ENCODE measurements at places on chromosomes 11 and 22.

DNA sequence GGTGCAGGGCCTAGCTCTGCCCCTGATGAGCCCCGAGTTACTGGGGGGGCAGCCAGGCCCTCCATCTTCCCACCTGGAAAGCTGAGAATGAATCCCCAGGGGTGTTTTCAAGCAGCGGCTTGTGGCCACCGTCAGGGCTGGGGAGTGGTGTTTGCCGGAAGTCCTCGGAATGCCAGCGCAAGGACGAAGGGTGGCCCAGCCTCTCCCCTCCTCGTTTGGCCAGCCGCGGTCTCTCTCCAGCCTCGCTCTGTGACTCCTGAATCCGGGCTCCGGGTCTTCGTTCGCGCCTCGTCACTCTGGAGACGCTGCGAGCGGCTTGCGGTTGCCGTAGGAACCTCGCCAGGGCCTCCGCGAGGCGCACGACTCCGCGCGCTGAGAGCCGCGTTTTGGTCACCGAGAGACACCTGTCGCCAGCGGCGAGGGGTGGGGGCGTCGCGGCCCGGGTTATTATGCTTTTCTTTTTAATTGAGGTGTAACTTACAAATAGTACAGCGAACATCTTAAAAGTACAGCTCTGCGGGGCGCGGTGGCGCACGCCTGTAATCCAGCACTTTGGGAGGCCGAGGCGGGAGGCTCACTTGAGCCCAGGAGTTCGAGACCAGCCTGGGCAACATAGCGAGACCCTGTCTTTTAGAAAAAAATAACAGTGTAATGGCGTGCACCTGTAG, 6.3 kb upstream of the KDELR3 start:
- DNase-seq, result peak; percentile 26

- no peak for DNase-seq
These were observed 41.6 kb downstream of the C11orf96 start for GRCh38 chr11:43984039-43984438.

DNA sequence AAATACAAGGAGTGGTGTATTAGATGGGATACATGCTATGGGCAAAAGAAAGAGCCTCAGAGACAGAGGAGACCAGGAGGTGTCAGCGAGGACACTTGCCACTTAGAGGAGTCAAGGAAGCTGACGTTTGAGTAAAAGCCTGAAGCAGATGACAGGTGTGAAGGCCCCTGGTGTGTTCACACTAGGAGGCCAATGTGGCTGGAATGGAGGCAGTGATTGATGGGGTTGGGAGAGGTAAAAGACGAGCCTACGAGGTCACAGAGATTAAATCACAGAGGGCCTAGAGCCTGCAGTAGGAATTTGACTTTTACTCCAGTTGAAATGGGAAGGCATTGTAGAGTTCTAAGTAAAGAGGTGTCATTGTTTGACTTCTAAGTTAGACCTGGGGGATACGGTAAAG, 12.0 kb upstream of the GDPD5 start:
- DNase-seq, result no peak

DNA sequence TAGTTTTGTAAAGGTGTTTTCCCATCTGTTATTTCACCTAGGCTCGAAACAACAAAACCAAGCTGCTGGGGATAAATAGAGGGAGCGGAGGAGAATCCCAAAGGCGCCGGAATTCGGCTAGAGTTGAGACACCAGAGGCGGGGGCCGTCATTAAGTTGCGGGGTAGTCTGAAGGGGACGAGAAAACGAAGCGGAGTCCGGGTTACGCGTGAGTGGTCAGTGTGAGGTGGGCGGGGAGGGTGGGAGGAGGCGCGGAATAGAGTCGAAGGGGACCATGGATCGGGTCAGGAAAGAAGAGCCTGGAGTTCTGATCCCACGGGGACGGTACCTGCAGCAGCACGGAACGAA, 361 bp downstream of the SRPRA start:
- no peak for DNase-seq

DNA sequence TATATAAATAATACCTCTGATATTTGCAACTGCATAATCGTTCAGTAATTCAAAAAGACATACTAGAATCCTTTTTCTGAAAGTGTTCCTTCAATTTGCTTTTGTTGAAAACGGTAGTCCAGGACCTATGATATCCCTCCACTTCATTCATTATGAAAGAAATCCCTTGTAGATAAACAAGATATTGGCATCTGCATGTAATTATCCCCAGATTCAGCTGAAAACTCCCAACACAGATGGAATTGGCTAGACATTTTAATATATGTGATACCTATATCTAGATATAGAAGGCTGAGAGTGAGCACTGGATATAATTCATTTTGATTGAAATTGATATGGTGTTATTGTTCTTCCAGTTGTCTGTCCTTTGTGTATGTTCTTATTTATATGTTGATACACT, 109.4 kb downstream of the MSANTD4 start:
- DNase-seq, result no peak

GRCh38 chr22:39494471-39495120, 7.5 kb upstream of the MIEF1 start:
- DNase-seq, result no peak

DNA sequence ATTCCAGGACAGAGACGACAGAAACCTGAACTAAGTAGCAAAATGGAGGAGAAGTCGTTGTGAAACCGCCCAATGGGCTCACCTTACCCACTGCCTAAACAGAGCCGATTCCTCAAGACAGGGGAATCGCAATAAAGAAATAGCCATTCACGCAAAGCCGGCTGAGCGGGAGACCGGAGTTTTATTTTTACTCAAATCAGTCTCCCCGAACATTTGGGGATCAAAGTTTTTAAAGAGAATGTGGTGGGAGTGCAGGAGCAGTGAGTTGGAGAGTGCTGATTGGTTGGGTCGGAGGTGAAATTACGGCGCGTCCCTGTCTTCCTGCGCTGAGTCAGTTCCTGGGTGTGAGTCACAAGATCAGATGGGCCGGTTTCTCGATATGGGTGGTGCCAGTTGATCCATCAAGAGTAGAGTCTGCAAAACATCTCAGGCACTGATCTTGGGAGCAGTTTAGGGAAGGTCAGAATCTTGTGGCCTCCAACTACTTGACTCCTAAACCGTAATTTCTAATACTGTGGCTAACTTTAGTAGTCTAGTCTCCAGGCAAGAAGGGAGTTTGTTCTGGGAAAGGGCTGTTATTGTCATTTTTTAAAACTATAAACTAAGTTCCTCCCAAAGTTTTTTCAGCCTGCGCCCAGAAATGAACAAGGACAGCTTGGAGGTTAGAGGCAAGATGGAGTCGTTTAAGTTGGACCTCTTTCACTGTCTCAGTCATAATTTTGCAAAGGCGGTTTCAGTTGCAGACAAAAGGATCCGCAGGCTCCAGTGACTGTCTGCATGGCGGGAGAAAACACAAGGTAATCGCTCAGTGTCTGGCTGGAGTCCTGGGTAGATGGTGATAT, 34.1 kb downstream of the OR4D9 start:
- no peak for DNase-seq

GRCh38 chr22:19848298-19849224, 6.1 kb downstream of the GNB1L start:
- DNase-seq, result no peak

DNA sequence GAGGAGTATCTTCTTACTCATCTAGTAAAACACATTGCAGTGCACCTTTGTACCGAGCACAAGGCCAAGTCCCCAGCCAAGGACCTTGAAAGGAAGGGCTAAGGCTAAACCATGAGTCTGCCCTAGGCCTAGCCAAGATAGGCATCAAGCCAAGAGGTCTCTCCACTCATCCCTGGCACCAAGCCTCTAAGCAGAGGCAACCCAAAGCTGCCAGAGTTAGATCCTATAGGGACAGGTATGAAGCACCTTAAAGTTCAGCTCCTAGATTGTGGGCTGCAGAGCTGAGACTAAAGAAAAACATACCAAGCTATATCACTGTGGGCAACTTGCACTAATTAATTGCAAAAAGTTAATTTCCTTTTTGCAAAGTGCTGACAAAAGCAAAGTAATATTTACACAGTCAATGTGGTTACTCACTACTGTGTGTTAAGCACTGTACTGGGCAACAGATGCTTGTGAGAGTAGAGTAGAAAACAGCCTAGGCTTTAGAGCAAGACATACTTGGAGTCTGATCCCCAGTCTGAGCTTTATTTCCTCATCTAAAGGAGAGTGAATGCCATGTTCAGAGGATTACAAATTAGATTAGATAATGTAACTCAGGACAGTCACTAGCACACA, 7.2 kb downstream of the COA4 start:
- DNase-seq, result no peak

DNA sequence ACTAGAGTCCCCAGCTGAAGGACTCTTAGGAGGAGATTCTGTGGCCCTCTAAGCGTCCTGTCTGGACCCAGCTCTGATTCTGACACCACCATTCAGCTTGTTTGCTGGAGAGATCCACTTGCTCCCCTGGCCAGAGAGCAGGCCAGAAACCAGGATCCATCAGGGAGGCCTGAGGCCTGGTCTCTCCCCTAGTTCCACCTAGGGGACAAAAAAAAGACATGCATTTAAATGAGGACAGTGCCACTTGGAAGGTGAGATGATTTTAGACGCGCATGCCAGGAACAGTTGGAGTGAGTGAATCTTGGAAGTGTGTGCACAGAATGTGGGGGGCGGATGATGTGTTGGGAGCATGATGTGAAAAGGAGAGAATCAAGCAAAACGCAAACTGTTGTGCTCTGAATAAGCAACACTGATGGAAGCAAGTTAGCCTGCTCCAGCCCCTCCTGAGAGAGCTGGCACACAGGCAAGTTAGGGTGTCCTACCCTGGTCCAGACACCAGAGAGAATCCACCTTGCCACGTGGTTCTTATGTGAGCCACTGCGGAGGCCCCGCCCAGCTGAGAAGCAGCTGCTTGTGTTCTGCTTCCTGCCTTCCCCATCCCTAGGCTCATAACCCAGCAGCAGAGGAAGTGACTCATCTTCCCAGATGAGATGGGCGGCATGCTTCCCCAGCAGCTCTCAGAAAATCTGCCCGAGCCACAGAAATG, 8.0 kb upstream of the SLCO2B1 start:
- DNase-seq, result peak; percentile 39

- no peak for DNase-seq
These were observed 29.0 kb downstream of the GLYATL1 start for GRCh38 chr11:58968251-58968711.

GRCh38 chr11:61834278-61835048, 6.4 kb downstream of the FADS2 start:
- no peak for DNase-seq

- DNase-seq, result no peak
These were observed 726.9 kb upstream of the TENM4 start for GRCh38 chr11:80167766-80168165.

DNA sequence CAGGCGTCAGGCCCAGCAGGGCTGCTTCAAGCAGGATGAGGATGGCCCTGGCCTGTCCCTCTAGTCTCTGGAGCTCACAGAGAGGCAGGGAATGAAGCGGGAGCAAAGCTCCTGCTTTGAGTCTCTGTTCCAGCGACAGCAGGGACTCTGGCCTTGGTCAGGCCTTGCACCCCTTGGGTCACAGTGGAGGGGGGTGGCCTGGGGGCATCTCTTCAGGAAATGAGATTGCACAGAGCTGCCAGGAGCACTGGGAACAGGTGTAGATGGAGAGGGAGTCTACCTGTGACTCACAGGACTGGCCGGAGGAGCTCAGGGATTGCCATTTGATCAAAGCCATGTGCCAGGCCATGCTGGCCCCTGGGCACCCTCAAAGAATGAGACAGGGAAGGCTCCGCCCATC, 1.6 kb downstream of the ANO1 start:
- DNase-seq, result no peak

DNA sequence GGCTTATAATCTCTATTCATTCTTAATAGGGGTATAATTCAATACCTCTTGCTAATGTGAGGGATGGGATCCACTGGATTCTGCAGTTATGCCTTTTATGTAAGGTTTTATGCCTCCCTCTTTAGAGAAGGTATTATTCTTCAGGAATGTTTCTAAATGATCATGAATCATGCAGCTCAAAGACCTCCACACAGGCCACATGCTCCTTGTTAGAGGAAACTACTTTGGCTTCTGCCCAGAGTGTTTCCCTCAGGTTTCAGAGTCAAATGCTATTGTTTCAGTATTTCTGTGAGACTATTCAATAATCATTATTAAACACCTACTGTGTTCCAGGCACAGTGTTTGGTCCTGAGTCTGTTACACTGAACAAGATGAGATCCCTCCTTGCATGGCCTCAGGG, 115.9 kb downstream of the RAB38 start:
- DNase-seq, result no peak

- DNase-seq, result no peak
These were observed 195.1 kb downstream of the SNX19 start for GRCh38 chr11:130721023-130721681.

DNA sequence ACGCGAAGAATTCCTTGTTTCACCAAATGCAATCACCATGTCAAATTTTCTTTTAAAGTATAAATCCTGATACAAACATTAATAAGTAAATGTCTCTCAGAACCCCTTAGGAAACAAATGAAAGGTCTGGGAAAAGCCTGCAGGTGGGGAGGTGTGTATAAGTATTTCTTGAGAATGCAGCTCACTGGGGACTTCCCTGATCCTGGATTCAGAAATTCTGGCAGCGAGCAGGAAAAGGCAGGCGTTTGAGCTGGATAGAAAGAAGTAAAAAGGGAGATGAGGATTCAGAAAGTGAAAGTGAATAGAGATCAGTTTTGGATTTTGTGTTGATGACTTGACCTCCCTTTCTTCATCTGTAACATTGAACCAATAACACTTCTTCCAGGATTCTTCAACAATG, 68.3 kb upstream of the CTSC start:
- no peak for DNase-seq

DNA sequence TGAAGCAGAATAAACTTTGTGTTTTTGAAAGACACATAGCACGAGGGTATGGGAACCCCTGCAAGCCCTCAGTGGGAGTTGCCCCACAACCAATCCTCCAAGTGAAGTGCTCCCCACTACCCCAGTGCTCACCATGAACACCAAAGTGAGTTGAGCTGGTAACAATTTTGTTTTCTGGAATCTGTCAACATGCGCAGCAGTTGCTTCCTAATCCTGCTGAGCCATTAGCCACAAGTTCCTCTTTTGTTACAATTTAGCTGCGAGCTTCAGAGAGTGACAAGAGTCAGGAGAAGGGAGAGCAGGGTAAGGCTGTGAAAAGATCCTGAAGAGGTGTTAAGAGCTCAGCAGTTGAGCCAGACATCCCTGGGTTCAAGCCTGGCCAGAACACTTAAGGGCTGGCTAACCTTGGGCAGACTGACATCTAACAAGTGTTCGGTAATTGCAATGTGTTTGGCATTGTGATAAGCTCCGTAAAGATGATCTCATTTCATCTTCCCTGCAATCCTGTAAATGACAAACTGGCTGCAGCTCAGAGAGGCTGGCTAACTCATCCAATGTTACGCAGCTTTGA, 24.1 kb upstream of the ASPHD2 start:
- DNase-seq, result no peak

GRCh38 chr11:58286249-58286648, 18.2 kb upstream of the OR10W1 start:
- DNase-seq, result no peak

DNA sequence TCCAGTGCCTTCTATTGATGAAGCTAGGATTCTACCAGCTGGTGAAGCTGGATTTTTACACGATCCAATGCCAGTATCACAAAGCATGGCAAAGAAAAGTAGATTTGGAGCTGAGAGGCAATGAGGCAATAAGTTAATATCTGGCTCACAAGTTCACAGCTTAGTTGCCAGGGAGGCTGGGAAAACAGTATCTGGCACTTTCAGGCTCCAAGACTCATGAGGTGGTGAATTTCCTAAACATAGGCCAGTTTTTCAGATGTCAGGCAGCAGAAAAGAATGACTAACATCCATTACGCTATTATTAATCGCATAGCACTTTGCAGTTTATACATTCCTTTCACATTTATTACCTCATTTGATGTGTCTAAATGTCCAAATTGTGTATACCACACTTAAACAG, 122.7 kb downstream of the GRIA4 start:
- DNase-seq, result no peak

GRCh38 chr11:61797263-61797944, 4.7 kb downstream of the FEN1 start:
- no peak for DNase-seq
